Stimulated activated CD8-positive, alpha-beta memory T cell treated with anti-CD3 and anti-CD28 coated beads, Interleukin-7, amount 100 ng/mL, for 24 hours (primary cell): ENCODE measurements at places on chromosomes 7 and 10.

- DNase-seq: no peak
These were observed 24.6 kb downstream of the RPP38 start for GRCh38 chr10:15121707-15122106.

DNA sequence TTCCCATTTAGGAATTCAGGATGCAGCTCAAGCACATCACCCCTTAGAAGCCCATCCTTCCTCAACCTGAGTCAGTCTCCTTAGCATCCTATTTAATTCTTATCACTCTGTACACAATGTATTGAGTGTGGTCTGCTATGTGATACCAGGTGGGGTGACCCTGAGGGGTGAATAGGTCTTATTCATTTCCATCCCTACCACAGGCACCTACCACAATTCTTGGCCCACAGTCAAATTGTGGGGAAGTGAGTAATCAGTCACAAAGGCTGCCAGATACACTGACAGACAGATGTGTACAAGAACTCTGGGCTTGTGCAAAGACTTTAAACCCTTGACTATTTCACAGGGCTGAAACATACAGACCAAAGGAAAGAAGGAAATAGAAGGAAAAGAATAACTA is 560.5 kb downstream of the PARD3 start:
- no peak for DNase-seq

DNA sequence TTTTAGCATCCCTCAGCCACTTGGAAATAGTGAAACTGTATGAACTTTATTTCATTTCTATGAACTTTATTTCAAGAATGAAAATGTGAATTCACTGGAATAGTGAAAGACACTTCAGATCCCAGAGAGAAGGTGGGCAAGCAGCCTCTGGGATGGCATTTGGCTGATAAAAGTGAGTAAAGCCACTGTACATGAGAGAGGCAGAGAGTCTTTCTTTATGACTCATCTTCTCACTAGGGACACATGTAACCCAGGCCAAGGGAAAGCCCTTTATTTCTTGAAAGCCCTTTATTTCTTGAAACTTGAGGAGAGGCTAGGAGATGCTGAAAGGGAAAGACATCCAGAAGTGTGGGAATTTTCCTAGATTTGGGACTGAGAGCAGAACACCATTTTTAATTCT is 148.9 kb upstream of the SMIM30 start:
- DNase-seq: no peak

DNA sequence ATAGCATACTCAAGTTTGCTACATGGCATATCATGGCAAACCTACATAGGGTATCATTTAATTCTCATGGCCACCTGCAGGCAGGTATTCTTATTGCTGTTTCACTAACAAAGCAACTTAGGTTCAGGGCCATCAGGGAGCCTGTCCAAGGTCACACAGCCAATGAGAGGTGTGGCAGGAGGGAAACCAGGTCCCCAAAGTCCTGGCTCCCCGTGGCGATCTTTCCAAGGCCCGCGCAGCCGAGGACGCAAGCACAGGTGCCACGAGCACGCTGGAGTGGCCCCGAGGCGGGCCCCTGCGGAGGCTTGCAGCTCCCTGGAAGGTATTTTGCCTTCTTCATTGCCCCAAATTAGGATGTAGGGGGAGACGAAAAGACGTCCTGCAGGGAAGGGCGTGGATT is 20.8 kb downstream of the PRKAG2 start:
- no peak for DNase-seq

DNA sequence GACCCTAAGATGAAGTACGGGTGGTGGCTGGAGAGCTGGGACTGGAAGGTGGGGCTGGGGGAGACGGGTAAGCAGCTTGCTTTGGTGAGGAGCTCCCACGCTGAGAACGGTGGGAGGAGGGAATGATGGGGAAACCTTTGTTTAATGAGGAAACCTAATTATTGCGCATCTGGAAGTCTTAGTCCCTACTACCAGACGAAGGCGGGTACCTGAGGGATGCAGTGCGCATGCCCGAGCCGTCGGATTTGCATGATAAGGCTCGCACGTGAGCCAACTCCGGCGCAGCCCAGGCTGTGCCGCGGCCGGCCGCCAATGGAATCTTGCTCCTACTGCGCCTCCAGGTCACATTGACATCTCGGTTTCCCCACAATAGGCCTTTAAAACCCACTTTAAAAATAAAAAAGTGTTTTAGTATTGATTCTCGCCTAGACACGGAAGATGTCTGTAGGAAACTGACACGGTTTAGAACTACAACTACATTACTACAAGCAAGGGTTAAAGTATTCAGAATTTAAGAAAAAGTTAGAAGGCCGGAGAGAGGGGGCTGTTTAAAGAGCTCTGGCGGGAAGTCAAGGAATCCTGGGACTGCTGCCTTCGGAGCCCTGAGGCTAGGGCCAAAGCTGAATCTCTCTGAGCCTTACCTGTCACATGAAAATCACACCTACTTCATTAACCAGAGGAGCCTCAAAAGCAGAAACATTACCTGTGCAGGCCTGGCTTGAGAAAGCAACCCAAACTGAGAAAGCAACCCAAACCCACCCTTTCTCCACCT is 12.1 kb upstream of the DLX6 start:
- no peak for DNase-seq

DNA sequence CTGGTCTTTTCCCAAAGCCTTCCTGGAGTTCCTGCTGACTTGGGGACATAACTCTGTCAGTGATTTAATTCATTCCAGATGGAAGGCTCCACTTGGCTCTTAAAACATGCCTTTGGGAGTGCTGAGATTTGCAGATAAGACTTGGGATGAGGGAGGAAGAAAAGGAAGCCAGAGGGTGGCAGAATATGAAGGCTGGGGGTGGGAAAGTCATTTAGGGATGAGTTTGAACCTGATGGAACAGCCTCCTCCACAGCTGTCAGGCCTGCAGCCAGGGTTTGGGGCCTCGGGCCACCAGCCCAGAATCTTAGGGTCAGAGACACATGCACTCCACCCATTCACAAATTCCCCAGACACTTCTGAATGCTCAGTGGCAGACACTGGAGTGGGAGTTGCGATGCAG is 28.4 kb upstream of the EIF5AL1 start:
- DNase-seq: no peak

- DNase-seq: no peak
These were observed 45.2 kb upstream of the SEMA3D start for GRCh38 chr7:85232068-85232467.

- no peak for DNase-seq
These were observed 357.0 kb downstream of the THSD7A start for GRCh38 chr7:11474902-11475585.

DNA sequence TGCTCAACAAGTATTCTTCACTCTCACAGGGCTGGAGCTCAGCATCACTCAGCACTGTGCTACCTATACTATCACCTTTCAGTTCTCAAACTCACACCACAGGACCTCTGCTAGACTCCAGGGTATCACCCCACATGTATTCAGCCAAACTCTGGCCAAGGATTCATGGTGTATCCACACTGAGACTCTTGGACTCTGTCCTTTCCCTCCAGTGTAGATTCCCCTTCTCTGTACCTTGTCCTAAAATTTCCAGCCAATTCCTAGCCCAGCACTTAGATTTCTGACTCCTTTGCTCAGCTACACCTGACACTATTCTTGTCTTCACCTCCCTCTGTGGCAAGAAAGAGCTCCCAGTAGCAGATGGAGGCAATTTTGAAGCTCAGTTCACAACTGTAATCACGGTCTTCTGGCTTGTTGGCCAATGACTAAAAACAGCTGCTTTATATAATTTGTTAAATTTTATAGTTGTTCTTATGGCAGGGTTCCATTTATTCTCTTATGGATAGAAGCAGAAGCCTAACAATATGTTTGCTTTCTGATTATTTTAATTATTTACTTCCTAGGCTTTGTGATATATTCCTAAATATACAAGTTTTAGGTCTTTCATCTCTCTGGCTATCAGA is 258.8 kb downstream of the THSD7A start:
- no peak for DNase-seq

DNA sequence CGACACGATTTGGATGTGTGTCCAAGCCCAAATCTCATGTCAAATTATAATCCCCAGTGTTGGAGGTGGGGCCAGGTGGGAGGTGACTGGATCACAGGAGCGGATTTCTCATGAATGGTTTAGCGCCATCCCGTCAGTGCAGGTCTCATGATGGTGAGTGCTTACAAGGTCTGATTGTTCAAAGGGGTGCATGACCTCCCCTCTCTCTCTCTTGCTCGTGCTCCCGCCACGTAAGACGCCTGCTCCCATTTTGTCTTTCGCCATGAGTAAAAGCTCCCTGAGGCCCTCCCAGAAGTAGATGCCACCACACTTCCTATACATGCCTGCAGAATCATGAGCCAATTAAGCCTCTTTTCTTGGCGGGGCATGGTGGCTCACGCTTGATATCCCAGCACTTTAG is 71.5 kb upstream of the NANOS1 start:
- no peak for DNase-seq

GRCh38 chr10:7410862-7411670 is at the start of gene SFMBT2:
TSS of gene SFMBT2 (minus strand) at chr10:7411034. CDS start at chr10:7381898, 29,136 bp downstream.
- no peak for DNase-seq

- no peak for DNase-seq
These were observed 118.1 kb downstream of the ZNF365 start for GRCh38 chr10:62492012-62492869.
